ENCODE measurements at places on chromosomes 11 and 22. TPM values are rescaled to one million over a fixed set of nuclear protein-coding genes. Genes with fewer than 3 reads are reported as not detected.

GRCh38 chr22:40665312-40665711 is 14.0 kb upstream of the MCHR1 start:
- no peak overlapping the region for H3K4me3 ChIP-seq
- no peaks in the 10 kb centered on the region for H3K27me3 ChIP-seq

DNA sequence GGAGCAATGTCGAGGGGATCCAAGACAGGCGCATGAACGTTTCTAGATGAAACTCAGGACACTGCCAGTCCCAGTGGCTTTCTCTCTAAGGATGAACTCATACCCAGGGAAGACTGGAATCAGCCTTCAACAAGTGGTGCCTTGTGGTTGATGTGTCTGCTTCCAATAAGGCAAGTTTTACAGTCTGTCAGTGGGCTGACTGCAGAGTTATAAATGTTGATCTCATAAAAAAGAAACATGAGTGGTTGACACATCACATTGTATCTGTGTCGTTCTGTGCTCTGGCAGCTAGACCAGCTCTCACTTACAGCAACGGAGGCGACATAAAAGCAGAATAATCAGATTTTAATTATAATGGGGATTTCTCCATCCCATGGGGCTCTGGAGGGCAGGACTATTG is 96.7 kb downstream of the SNX19 start:
- H3K36me3 ChIP-seq = no peaks in the 10 kb centered on the region
- peak; percentile 77 for DNase-seq
- no peak overlapping the region for H3K27ac ChIP-seq
- H3K4me1 ChIP-seq = no peaks in the 10 kb centered on the region

- H3K27ac ChIP-seq = no peak overlapping the region
- H3K27me3 ChIP-seq = no peaks in the 10 kb centered on the region
- H3K36me3 ChIP-seq = no peaks in the 10 kb centered on the region
- no peak for DNase-seq
- peaks cover 22% of the 10 kb centered on the region for H3K4me1 ChIP-seq
- H3K4me3 ChIP-seq = peak overlapping the region; percentile 50
Observed at GRCh38 chr11:76152741-76153570, 53.3 kb downstream of the WNT11 start.

- no peak overlapping the region for H3K4me3 ChIP-seq
- peaks cover 11% of the 10 kb centered on the region for H3K36me3 ChIP-seq
- H3K27me3 ChIP-seq = no peaks in the 10 kb centered on the region
- no peak overlapping the region for H3K27ac ChIP-seq
Observed at GRCh38 chr11:113833151-113833550, 42.2 kb downstream of the USP28 start.

DNA sequence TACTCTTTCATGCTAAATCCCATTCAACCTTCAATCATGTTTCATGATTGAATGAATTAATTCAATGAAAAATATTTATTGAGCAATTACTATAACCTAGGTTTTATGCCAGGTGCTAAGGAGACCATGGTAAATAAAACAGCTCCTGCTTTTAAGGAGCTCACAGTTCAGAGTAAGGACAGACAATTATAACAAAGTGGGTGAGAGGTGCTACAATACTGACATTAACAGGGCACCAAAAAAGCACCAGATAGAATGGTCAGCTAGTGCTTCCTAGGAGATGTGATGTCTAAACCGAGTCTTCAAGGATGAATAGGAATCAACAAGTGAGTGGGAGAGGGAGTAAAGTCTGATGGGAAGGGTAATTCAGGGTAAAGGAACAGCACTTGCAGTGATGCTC is 366.7 kb downstream of the SOX6 start:
- DNase-seq = no peak
- H3K36me3 ChIP-seq = no peaks in the 10 kb centered on the region
- peaks cover 10% of the 10 kb centered on the region for H3K4me1 ChIP-seq
- no peak overlapping the region for H3K27ac ChIP-seq
- no peak overlapping the region for H3K4me3 ChIP-seq

DNA sequence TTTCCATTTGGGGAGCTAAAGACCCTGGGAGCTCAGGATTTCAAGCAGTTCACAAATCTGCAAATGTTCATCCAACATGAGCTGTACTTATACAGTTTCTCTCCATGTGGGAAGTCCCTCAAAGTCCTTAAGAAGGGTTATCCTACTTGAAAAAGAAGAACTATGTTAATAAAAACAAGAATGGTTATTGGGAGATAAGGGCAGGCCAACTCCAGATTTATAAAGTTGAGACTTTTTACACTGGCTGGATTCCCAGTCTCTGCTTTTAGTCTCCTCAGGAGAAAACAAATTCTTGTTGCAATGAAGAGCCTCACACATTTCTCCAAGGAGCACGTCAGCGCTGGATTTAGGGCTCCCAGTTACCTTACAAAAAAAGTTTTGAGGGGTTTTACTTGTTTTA is 34.2 kb upstream of the CTTN start:
- no peak overlapping the region for H3K4me3 ChIP-seq
- peaks cover 43% of the 10 kb centered on the region for H3K36me3 ChIP-seq
- DNase-seq = no peak
- no peak overlapping the region for H3K27ac ChIP-seq
- no peaks in the 10 kb centered on the region for H3K4me1 ChIP-seq
- no peaks in the 10 kb centered on the region for H3K27me3 ChIP-seq

GRCh38 chr11:34707462-34707840 is 86.6 kb downstream of the EHF start:
- H3K4me3 ChIP-seq = no peak overlapping the region
- no peaks in the 10 kb centered on the region for H3K4me1 ChIP-seq
- H3K27ac ChIP-seq = no peak overlapping the region
- H3K36me3 ChIP-seq = no peaks in the 10 kb centered on the region
- DNase-seq = no peak
- no peaks in the 10 kb centered on the region for H3K27me3 ChIP-seq

- DNase-seq = no peak
- peak overlapping the region; percentile 97 for H3K4me3 ChIP-seq
- H3K4me1 ChIP-seq = peaks cover 59% of the 10 kb centered on the region
- H3K27ac ChIP-seq = peak overlapping the region; percentile 91
- no peaks in the 10 kb centered on the region for H3K36me3 ChIP-seq
- no peaks in the 10 kb centered on the region for H3K27me3 ChIP-seq
Observed at GRCh38 chr22:19121631-19122142, 525 bp downstream of the DGCR2 start.

GRCh38 chr11:12117200-12117599 is 6.8 kb downstream of the MICAL2 start:
- H3K27me3 ChIP-seq = no peaks in the 10 kb centered on the region
- H3K4me3 ChIP-seq = no peak overlapping the region
- no peak for DNase-seq
- no peaks in the 10 kb centered on the region for H3K36me3 ChIP-seq
- H3K27ac ChIP-seq = peak overlapping the region; percentile 80
- H3K4me1 ChIP-seq = peaks cover 87% of the 10 kb centered on the region

DNA sequence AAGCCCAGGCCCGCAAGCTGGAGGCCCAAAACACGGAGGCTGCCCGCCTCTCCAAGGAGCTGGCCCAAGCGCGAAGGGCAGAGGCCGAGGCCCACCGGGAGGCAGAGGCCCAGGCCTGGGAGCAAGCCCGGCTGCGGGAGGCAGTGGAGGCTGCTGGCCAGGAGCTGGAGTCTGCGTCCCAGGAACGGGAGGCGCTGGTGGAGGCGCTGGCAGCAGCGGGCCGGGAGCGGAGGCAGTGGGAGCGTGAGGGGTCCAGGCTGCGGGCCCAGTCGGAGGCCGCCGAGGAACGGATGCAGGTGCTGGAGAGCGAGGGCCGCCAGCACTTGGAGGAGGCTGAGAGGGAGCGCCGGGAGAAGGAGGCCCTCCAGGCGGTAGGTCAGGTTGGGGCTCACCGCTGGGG is 4.8 kb downstream of the CCDC88B start:
- no peak overlapping the region for H3K27ac ChIP-seq
- no peaks in the 10 kb centered on the region for H3K36me3 ChIP-seq
- peaks cover 23% of the 10 kb centered on the region for H3K4me1 ChIP-seq

DNA sequence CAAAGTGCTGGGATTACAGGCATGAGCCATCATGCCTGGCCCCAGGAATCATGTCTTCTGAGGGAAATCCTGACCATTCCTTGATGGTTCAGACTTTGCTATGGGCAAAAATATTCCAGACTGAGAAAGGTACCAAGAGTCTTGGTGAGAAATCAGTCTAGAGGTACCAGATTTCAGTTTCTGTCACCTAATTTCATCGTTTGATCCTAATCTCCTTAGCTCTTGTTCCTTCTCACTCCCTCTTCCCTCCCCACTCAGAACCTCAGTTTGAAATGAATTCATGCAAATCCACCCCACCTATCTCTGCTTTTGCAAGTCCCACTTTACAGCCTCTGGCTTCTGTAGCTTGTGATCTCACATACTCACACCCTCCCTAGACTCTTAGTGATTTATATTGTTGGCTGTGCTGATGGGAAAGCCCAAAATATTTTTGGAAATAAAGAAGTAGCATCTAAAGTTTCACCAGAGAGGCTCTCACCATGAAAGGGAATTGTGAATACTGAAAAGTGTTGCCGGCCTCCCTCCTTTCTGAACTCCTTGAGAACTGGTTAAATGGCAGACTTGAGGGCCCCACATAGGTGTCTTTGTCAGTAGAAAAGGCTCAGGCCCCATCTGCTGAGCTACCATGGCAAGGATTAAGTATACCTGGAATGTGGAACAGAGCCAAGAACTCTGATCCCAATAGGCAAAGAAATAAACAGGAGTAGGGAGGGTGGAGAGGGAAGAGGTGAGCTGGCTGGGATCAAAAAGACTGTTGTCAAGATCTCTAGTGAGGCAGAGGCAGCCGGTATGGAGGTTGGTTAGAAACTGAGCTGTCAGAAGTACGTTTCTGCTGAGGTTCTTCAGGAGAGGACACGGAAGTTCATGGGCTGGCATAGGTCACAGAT is 190.5 kb upstream of the MTMR2 start:
- peak overlapping the region; percentile 73 for H3K27ac ChIP-seq
- no peaks in the 10 kb centered on the region for H3K36me3 ChIP-seq
- DNase-seq = no peak
- H3K4me1 ChIP-seq = peaks cover 39% of the 10 kb centered on the region

- no peak overlapping the region for H3K4me3 ChIP-seq
- H3K36me3 ChIP-seq = no peaks in the 10 kb centered on the region
- H3K27me3 ChIP-seq = no peaks in the 10 kb centered on the region
- peaks cover 22% of the 10 kb centered on the region for H3K4me1 ChIP-seq
Observed at GRCh38 chr11:8352103-8352875, 88.6 kb upstream of the LMO1 start.

DNA sequence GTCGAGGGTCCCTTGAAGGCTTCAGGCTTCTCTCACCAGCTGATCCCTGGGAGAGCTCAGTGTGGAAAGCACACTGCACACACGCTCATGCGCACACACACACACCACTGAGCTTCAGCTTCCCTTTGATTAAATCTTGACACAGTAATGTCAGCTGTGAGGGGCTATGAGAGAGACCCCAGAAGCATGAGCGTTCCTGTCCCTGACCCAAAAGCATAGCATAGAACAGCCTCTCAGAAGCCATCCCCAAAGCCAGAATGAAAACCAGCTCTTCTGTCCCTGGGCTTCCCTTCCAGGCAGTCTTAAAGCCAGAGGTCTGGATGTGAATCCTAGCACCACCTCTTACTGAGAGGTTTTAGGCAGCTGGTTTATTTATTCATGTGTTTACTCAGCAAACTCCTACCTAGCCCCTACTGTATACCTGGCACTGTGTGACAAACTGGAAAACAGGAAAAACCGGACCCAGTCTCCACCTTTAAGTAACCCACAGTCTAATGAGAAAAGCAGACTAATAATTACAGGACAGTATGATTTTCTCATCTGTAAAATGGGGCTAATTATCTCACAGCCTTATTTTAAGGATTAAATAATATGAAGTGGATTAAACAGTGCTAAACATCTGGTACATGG is 15.9 kb downstream of the GALNT18 start:
- H3K4me1 ChIP-seq = peaks cover 23% of the 10 kb centered on the region
- H3K27ac ChIP-seq = no peak overlapping the region
- H3K4me3 ChIP-seq = no peak overlapping the region
- DNase-seq = peak; percentile 84
- H3K27me3 ChIP-seq = no peaks in the 10 kb centered on the region

GRCh38 chr22:46638601-46639431 is 18.6 kb downstream of the GRAMD4 start:
- H3K27me3 ChIP-seq = no peaks in the 10 kb centered on the region
- DNase-seq = no peak
- no peak overlapping the region for H3K27ac ChIP-seq
- H3K4me3 ChIP-seq = no peak overlapping the region
- H3K4me1 ChIP-seq = peaks cover 56% of the 10 kb centered on the region
- no peaks in the 10 kb centered on the region for H3K36me3 ChIP-seq

DNA sequence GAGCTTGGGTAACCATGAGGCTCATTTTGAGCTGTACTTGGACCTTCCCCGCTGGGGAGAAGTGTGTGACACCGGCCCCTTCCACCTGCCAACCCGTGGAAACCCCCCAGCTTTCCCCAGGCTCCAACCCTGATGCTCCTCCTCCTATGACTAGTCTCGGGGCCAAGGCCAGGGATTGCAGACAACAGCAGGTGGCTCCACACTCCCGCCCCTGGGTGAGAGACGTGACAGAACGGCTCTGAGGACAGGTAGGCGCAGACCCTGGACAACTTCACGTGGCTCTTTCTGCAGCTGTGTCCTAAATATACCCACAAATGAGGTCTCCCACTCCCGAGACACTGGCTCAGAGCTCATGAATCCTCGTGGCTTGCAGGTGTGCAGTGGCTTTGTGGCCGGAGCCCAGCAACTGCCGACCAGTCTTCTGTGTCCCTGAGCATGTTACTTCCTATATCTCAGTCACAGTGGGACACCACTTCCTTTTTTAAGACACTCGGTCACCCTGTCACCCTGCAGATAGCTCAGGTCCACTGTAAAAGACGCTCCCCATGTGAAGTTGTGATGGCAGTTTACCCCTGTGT is 55.2 kb downstream of the NECTIN1 start:
- H3K27ac ChIP-seq = no peak overlapping the region
- DNase-seq = no peak
- H3K36me3 ChIP-seq = no peaks in the 10 kb centered on the region
- H3K4me1 ChIP-seq = peaks cover 25% of the 10 kb centered on the region

DNA sequence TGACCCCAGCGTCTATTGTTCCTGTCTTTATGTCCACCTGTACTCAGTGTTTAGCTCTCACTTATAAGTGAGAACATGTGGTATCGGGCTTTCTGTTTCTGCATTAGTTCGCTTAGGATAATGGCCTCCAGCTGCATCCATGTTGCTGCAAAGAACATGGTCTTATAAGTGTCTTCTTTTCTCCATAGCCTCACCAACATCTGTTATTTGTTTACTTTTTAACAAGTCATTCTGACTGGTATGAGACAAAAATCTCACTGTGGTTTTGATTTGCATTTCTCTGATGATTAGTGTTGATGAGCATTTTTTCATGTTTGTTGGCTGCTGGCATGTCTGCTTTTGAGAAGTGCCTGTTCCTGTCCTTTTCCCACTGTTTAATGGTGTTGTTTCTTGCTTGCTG is 21.7 kb upstream of the SLN start:
- no peaks in the 10 kb centered on the region for H3K4me1 ChIP-seq
- no peak for DNase-seq
- H3K4me3 ChIP-seq = no peak overlapping the region
- no peak overlapping the region for H3K27ac ChIP-seq
- H3K27me3 ChIP-seq = no peaks in the 10 kb centered on the region

- H3K27me3 ChIP-seq = no peaks in the 10 kb centered on the region
- peaks cover 13% of the 10 kb centered on the region for H3K4me1 ChIP-seq
- no peaks in the 10 kb centered on the region for H3K36me3 ChIP-seq
- peak overlapping the region; percentile 44 for H3K27ac ChIP-seq
- no peak overlapping the region for H3K4me3 ChIP-seq
- DNase-seq = no peak
Observed at GRCh38 chr11:9065607-9066432, 25.6 kb downstream of the SCUBE2 start.

The UBQLNL gene
- not detected for total RNA-seq

The HEPN1 gene
- total RNA-seq = not detected

The LSP1 gene
- total RNA-seq = 36.3 TPM

The TENM4 gene
- total RNA-seq = 9.6 TPM

The CST6 gene
- total RNA-seq = not detected

The CHRM1 gene
- total RNA-seq = 0.33 TPM

The ZNF280B gene
- 0.71 TPM for total RNA-seq

The XKR3 gene
- total RNA-seq = not detected

The WEE1 gene
- 34.5 TPM for total RNA-seq

The FOXRED2 gene
- total RNA-seq = 5.6 TPM

The NECTIN1 gene
- total RNA-seq = 2.7 TPM

The ANO9 gene
- total RNA-seq = 0.11 TPM

The CELSR1 gene
- 2.6 TPM for total RNA-seq
